Cerebellum (tissue), 4 donors: ENCODE measurements at places on chromosomes 6 and 20.

GRCh38 chr20:59600472-59600871, 3.9 kb upstream of the PHACTR3 start:
- no peak for DNase-seq

GRCh38 chr20:5714261-5715041, 35.8 kb upstream of the SHLD1 start:
- DNase-seq = no peak

DNA sequence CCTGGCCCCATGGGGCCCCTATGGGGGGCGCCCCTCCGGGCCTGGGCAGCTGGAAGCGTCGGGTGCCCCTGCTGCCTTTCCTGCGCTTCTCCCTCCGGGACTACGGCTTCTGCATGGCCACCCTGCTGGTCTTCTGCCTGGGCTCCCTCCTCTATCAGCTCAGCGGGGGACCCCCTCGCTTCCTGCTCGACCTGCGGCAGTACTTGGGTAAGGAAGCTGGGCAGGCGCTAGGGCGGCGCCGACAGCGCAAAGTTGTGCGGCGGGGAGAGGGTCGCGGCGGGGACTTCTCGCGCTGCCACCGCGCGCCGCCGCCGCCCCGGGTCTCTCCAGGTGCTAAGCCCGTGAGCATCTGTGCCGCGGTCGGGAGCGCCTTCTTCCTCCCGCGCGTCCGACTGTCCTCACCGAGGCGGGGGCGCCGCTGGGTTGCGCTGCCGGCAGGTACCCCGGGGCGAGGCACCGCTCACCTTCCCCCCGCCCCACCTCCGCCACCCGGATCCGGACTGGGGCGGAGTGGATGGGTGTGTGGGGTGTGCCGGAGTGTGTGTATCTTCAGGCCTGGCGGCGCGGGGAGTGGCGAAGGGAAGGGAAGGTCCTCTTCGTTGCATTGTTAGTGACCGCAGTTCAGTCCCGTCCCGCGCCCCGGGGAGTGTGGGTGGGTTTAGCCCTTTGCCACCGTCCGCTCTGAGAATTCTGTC, 788 bp downstream of the UST start:
- DNase-seq = no peak

- no peak for DNase-seq
Measured at GRCh38 chr6:37501632-37502491, 2.2 kb upstream of the CCDC167 start.

GRCh38 chr6:71808865-71809264, 77.5 kb upstream of the RIMS1 start:
- DNase-seq = no peak

DNA sequence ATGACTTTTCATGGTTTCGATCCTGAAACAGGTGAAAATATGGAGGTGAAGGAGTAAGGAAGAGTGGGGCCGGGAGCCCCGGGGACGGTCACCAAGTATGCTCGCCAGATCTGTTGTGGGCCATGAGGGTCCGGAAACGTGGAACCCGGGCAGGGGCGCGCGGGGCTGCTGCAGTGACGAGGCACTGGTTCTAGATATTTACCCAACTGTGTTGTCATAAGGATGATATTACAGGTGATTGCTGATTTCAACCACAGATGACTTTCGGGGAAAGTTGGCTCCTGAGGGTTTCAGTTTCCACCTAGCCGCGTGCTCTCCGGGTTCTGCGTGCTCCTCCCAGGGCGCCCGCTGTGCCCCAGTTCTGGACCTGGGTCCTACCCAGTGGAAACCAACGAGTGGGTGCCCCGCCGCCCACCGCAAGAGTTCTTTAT, 12.2 kb downstream of the RAET1G start:
- DNase-seq = no peak
